ENCODE measurements at places on chromosomes 3 and 15. TPM values are rescaled to one million over a fixed set of nuclear protein-coding genes. Genes with fewer than 3 reads are reported as not detected.

- no peak for DNase-seq
Observed at GRCh38 chr3:57331078-57331610, 38.7 kb upstream of the ASB14 start.

DNA sequence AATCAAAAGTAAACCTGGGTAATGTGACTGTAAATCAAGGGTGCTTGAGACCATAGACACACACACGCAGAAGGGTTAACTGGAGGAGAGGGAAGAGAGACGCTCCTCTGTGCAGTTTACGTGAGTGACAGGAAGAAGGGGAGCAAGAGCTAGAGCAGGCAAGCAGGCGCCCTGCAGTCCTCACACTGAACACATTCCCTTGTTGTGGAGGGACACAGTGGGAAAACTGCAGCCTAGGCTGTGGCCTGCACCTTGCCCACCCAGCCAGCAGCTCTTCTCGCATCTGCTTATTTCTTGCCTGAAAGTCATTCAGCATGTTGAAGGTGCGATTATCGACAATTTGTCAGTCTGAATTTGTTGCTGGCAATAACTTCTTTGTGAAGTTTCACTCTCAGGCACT is 24.2 kb downstream of the SOX2 start:
- DNase-seq = no peak

DNA sequence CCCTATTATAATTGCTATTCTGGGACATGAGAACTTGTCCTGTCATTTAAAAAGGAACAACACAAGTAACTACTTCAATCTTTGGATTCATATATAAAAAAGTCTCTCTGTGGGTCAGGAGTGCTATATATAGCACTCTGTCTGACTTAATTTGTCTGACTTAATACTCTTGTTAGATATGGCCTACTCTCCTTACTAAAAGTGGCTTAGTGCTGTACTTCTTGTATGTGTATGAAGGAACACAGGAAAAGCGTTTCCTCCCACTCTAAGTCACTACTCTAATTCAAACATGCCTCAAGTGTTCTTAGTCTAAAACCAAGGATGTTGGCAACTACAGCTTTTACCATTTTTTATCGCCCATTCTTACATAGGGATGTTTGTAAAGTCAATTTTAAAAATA is 255.2 kb upstream of the ROBO1 start:
- no peak for DNase-seq

GRCh38 chr3:62567097-62568021 is 194.0 kb upstream of the FEZF2 start:
- peak; percentile 79 for DNase-seq

GRCh38 chr3:4065085-4065484 is 238.1 kb upstream of the SETMAR start:
- DNase-seq = no peak

- no peak for DNase-seq
Observed at GRCh38 chr3:187212705-187213104, 15.4 kb downstream of the RTP1 start.

- DNase-seq = no peak
Observed at GRCh38 chr3:62193586-62194345, 179.6 kb downstream of the FEZF2 start.

DNA sequence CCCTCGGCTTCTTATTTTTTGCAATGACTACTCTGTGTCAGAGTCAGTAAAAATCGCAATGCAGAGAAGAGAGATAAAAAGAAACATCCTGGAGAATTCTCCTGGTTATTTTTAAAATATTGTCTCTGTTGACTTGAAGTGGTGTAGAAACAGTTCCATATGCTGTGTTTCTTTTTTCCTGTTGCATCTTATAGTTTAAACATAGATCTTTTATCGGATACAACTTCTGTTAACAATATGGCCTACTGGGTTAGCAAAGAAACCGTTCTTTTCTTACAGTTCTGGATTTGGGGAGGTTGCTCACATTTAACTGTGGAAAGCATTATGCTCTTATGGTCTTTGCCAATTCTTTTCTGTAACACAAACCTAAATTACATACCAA is 769.1 kb upstream of the CFAP20DC start:
- DNase-seq = no peak

DNA sequence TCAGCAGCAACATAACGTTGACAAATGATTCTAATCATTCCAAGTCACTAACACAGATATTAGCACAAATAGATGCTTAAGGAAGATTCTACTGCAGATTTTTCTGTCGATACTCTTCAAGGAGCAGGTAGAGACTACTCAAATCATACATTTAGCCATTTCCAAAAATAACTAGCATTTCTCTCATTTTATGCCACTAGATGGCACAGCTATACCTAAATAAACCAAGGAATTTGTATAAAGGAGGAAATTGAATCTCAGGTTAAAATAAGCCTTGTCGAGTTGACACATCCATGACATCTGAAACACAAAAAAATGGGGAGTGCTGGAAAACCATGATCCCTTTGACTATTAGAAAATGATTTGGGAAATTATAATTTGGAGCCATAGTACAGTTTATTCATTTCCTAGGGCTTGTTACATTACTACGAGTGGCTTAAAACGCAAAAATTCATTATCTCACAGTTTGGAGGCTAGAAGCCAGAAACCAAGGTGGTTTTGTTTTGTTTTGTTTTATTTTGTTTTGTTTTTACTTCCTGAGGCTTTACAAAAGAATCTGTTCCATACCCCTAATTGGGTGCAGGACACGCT is 59.5 kb upstream of the STRIT1 start:
- DNase-seq = peak; percentile 21

- DNase-seq = no peak
Observed at GRCh38 chr3:10774129-10774670, 41.8 kb upstream of the SLC6A11 start.

DNA sequence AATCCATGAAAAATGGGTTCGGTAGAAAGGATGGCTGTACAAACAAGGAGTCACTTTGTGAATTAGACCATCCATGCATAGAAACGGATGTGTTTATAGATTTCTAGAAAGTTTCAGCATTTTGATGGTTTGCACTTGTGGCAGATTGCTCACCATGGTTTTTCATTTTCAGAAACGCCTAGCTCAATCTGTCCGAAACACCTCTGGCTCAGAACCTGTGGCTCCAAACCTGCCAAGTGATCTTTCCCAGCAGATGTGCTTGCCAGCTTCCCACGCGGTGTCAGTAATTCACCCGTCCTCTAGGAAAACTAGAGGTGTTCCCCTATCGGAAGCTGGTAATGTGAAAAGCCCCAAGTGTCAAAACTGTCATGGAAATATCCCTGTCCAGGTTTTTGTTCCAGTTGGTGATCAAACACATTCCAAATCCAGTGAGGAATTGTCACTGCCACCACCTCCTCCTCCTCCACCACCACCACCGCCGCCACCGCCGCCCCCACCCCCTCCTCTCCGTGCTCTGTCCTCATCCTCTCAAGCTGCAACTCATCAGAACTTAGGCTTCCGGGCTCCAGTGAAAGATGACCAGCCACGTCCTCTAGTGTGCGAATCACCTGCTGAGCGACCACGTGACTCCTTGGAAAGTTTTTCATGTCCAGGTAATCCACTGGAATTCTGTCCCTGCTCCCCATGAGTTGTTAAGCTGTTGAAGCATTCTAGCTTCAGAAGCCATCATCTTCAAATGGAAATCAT is 21.2 kb downstream of the WHAMM start:
- DNase-seq = no peak

GRCh38 chr3:194300382-194300758 is 50.8 kb downstream of the CPN2 start:
- peak; percentile 39 for DNase-seq

DNA sequence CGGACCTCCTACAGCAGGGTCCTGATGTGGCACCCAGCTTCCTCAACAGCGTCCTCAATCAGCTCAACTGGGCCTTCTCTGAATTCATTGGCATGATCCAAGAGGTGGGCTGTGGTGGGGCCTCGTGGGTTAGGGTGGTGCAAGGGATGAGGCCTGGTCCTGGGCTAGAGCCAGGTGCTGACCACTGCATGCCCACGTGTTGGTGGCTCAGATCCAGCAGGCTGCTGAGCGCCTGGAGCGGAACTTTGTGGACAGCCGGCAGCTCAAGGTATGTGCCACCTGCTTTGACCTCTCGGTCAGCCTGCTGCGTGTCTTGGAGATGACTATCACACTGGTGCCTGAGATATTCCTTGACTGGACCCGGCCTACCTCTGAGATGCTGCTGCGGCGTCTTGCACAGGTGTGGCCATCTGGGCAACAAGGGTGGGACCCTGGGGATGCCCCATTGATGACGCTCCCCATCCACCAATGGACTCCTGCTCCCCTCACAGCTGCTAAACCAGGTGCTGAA is 3.8 kb downstream of the AMIGO3 start:
- DNase-seq = no peak

DNA sequence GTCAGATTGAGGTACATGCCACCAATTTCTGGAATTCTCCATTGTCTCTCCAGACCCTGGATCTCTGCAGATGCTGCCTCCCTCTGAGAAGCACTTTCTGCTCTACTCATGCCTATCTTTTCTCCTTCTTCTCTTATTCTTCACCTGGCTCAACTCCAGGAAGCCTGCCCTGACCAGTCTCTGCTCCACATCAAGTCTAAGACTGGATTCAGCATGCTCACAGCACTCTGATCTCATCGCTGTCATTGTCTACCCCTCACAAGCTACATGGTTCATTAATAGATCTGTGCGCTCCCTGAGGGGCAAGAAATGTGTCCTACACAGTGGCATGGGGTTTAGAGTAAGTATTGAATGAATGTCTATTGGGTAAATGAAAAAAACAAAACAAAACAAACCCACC is 38.7 kb downstream of the CCR4 start:
- no peak for DNase-seq

DNA sequence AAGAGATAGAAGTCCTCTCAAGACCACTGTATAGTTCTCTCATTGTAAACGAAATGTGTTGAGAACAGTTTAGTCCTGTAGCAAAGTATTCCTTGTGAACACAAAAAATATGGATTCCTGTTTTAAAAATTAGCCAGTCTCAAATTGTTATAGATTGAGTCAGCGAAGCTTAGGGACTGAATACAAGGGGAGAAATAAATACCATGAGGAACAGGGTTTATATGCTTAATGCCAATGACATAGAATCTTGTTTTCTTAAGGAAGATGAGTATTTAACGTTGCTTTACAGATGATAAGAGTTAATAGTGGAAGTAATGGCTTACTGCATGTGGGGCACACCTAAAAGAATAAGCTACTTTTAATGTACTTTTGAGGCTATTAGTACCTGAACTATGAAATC is 37.9 kb downstream of the SETD5 start:
- DNase-seq = peak; percentile 70

GRCh38 chr15:62825191-62825590 is 217.4 kb upstream of the TPM1 start:
- no peak for DNase-seq

GRCh38 chr15:87877114-87877810 is 379.3 kb downstream of the NTRK3 start:
- DNase-seq = peak; percentile 93

DNA sequence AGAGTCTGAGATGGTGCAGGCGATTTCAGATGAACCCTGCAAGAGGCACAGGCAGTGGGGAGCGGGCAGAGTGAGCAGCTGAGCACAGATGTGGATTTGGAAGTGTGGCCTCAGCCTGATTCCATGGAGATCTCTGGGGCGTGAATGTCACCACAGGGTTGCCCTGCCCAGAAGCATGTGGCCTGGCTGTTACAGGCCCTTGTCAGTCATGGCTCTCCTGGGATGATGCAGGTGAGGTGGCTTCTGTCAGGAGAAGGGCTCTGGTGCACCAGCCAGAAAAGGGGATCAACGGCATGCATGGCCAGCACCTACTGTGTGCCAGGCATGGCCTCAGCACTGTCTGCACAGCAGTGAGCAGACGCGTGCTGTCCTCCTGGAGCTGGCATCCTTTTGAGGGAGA is 11.9 kb downstream of the HDAC11 start:
- DNase-seq = no peak

- DNase-seq = no peak
Observed at GRCh38 chr15:62440362-62441105, 275.4 kb upstream of the C2CD4B start.

DNA sequence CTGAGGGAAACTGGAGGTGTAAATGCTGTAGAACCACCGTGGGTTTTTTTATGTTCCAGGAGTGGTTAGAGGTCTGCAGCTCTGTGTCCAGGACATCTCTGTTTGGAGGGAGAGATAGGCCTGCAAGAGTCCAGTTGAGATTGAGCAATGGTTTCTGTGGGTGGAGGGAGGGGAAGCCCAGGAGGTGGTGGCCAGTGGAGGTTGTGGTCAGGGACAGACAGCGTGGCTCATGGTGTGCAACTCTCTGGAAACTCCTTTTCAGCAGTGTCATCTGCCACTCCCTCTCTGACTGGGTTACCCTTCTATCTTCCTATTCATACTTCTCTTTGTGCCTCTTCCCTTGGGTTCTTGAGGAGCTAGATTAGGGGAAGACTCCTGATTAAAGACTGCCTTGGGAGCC is 9.6 kb downstream of the XCR1 start:
- no peak for DNase-seq

DNA sequence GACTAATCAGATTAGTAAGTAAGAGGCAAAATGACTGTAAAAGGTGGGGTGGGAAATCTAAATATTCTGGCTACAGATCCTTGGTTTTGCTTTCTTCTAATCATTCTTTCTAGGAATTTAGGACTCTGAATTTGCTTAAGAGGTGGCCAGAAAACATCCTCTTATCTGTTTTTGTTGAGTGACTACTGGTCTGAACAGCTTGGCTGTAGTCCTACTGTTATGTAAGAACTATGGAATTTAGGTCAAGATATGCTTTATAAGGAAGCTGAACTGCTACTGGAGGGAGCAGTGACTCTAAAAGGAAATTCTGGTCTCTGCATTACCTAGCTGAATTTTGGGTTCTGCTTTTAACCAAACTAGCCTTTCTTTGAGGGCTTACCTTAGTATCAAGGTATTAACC is 33.5 kb upstream of the CSPG5 start:
- peak; percentile 86 for DNase-seq

GRCh38 chr3:5013021-5013906 is 34.0 kb downstream of the BHLHE40 start:
- peak; percentile 47 for DNase-seq

GRCh38 chr3:11713171-11713570 is 69.5 kb upstream of the VGLL4 start:
- DNase-seq = no peak

DNA sequence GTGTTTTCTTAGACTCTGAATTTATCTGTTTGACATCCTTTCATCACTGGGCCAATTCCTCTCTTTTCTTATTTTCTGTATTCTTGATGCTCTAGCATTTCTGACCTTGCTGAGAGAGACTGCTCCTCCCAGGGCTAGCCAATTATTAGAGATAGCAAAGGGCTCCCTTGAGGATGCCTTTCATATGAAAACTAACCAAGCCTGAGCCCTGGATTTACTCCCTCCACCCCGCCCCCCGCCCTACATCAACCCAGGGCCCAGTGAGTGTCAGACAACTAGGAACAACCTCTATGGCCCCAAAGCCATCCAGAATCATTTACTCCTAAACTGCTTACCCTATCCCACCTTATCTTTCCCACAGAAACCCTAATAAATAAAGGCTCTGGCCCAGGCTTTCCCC is 69.7 kb upstream of the LARS2 start:
- DNase-seq = no peak

- DNase-seq = peak; percentile 90
Observed at GRCh38 chr15:77402740-77403379, 17.0 kb downstream of the PEAK1 start.

GRCh38 chr3:168251371-168251770 is 155.6 kb upstream of the GOLIM4 start:
- DNase-seq = no peak

MIX23 gene
- total RNA-seq = 10.0 TPM

CP gene
- total RNA-seq = 0.28 TPM

INAFM2 gene
- 13.1 TPM for total RNA-seq

CTXN2 gene
- not detected for total RNA-seq

SLC38A3 gene
- 0.36 TPM for total RNA-seq

CCDC54 gene
- not detected for total RNA-seq

SLC2A2 gene
- total RNA-seq = not detected

ARHGEF26 gene
- 2.0 TPM for total RNA-seq

VGLL3 gene
- total RNA-seq = 97.3 TPM

HCLS1 gene
- total RNA-seq = 0.56 TPM

CCDC80 gene
- 406 TPM for total RNA-seq

CPNE4 gene
- not detected for total RNA-seq

SLC9C1 gene
- not detected for total RNA-seq

Measured in IMR-90 (cell line).